ENCODE measurements at places on chromosomes 2 and 18.
A peak's percentile ranks its signal among the peaks of the same experiment; 100 is the strongest.

DNA sequence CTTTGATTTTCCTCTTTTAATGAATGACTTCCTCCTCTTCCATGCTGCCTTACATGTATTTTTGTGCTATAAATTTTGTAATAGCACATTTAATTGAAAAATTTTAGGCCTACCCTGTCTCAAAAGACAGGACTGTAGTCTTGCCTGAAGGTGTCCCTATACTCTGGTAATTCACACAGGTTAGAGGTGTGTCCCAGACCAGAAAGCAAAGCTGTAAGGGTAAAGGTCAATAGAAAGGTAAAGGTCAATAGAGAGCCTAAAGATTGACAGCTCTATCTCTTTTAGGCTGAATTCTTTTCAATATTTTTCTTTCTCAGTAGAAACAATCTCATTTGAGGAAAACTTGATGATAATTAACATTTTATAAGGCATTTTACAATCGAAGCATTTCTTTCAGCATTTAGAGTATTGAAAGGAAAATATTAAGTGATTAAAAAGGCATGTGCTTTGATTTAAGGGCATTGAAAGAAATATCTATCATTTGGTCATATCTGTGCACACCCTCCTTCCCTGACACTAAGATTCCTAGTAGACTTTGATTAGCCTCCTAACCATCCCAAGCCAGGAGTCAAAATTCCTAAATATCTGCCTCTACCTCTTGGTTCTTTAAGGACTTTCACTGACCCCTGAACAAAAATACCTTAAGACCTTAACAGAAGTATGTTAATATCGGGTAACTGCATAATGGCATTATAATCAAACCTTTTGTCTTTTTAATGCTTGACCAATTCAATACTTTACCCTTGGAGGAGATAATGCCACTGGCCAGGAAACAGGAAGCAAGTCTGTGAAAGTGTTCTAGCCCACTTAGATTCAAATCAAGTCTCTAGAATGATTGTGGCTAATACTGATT, 161.8 kb upstream of the DTNA start:
- no peak for DNase-seq

DNA sequence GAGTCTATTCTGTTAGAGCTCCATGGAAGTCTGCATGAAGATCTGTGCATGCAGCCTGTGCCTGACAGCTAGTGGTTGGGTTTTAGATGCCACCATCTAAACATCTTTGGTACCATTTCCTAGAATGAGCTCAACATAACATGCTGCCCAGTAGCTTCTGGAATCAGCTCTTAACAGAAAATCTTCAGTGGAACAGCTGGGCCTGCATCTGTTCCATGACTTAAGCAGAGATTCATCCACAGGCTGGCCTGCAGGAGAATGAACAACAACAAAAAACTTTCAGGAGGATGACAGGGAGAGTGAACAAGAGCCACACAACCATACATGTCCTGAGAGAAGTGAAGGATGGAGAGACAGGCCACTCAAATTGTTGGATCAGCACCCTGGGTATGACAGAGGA, 316.6 kb downstream of the RDH14 start:
- no peak for DNase-seq

- DNase-seq, result no peak
These were observed 1281.9 kb upstream of the PIK3C3 start for GRCh38 chr18:40673150-40673549.

DNA sequence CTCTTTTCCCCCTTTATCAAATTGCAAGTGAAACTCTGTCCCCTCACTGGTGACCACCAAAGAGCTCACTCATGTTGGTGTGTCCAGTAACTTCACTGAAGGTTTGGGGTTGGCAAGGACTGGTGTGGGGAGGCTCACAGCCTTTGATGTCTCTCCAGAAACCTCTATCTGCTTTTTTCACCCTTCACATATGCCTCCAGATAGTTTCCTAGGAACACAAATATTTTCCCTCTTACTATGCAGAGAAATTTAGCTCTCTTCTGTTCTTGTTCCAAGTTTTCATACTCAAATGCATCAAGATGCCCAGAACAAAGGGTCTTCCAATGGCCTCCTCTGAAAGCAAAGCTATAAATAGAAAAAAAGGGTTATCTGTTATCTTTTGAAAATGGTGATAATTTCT, 20.7 kb downstream of the DTNA start:
- no peak for DNase-seq

DNA sequence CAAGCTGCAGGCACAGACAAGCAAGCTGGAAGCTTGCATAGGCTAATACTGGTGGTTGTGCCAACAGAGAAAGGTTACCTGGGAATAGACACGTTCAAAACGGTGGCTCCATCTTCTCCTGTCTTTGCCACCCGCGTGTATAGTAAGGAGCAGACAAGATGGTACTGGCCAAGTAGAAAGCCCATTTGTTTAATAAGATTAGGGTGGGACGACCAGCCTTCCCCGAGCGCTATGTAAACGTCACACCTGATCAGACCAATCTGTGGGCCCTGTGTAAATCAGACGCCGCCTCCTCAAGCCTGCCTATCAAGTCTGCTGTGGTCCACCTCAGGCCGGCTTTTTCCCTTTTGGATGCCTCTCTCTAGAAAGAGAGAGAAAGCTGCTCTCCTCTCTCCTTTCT, 189.2 kb downstream of the LAMA1 start:
- no peak for DNase-seq

- DNase-seq, result no peak
These were observed 42.1 kb upstream of the FAM124B start for GRCh38 chr2:224444021-224444420.

DNA sequence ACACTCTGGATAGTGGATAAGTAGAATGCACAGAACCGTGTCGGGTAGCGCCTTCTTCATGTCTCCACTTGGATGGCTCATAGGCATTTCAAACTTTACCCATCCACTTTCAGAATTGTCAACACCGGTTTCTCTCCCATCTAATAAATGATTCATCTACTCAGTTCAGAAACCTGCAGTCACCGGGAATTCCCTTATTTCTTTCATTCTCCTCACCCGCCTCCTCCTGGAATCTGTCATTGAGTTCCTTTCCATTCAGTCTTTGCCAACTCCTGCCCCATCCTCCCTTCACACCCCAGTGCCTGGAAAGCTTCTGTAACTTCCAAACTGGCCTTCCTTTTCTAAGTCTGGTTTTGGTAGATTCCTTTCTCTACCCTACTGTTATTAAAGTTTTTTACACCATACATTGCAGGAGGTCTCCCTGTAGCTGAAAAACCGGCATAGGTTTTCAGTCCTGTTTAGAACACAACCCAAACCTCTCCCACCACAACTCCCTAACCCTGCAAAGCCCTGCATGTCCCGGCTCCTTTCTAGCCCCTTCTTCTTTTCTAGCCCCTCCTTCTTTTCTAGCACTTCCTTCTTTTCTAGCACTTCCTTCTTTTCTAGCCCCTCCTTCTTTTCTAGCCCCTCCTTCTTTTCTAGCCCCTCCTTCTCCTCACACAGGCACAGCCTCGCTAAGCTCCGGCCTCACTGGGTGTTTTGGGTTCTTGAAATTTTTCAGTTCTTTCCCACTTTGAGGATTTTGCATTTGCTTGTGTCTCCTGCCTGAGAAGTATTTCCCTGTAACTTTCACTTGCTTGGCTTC, 133.9 kb upstream of the KLHL14 start:
- DNase-seq, result no peak

GRCh38 chr2:120344976-120345581, 857 bp upstream of the INHBB start:
- DNase-seq, result no peak

- DNase-seq, result peak; percentile 79
These were observed 18.0 kb upstream of the YWHAQ start for GRCh38 chr2:9648821-9649220.

DNA sequence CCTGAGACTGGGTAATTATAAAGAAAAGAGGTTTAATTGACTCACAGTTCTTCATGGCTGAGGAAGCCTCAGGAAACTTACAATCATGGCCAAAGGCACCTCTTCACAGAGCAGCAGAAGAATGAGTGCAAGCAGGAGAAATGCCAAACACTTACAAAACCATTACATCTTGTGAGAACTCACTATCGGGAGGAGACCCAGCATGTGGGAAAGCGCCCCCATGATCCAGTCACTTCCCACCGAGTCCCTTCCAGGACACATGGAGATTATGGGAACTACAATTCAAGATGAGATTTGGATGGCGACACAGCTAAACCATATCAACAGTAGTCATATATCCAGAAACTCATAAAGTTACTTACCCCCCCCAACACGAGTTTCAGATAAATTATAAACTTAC, 28.6 kb downstream of the TLK1 start:
- DNase-seq, result no peak

DNA sequence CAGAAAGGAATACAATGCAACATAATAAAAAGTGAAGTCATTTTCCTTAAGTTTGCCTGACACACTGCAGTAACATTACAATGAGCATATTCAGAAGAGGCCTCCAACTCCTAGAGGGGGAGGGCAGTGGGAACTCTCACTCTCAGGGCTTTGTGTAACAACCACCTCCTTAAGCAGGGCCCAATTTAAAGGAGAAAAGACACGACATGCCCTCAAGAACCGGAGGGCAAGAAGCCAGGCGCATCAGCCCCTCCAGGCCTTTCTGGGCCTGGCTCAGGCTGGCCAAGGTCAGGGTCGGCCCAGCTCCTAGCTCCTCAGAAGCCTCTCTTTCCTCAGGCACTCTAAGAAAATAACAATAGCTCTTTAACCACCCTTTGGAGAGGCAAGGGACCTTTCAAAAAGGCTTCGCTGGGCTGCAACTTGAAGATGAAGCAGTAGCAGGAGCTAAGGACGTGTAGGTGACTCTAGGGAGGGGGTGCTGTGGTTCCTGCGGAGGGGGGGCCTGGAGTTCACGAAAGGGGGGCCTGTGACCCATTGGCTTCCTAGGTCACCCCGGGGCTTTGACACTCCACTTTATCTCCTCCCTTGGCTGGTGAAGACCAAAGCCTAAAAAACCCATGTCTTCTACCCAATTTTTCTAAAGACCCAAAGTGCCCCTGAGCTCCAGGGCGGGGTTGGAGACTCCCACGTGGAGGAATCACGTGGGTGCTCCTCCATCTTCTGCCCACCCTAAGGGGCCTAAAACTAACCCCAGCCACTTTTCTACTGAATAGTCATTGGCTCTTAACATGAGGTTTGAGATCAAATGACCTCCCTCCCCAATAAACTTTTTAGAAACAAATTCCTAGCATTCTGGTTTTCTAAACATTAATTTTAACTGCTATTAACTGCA, 13.3 kb downstream of the SERTAD2 start:
- DNase-seq, result no peak

DNA sequence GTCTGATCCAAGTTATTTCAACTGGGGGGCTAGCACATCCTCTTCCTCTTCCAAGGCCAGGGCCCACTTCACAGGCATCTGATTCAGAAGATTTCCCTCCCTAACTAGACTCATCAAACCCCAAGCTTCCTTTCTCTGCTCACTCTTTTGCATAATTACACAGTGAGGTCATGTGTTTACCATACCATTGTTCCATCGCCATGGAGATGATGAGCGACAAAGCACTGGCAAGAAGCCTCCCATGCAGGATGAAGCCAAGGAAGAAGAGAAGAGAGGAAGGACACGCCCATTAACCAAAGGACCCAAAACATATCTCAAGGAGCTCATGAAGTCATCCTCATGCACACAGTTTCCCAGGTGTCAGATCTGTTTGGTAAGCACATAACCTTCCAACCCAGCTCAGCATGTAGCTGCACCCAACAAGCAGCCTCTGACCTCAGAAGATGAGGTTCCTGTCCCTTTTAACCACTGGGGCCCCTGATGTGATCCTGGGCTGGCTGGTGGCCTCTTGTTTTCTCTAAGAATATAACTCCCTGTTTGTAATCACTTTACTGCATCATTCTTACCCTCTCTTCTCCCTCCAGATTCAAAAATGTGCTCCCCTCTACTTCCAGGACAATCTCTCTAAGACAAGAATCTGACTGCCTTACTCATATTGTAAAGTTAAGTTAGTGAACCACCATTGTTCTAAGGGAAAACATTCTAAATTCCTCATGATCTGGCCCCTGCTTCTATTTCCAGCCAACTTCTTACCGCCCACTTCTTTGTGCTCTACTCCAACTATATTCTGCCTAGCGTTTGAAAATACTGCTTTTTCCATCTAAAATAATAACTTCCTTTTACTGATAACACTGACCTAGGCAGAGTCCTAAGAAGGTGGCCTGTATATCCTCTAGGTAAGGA, 190.1 kb downstream of the TTC32 start:
- DNase-seq, result peak; percentile 9

Data from MM.1S (cell line).